ENCODE measurements at places on chromosomes 1 and 21.

GRCh38 chr1:112712701-112713128, 2.4 kb downstream of the PPM1J start:
- DNase-seq: no peak

- DNase-seq: peak; percentile 15
These were observed 63.6 kb upstream of the KIF26B start for GRCh38 chr1:245091171-245091621.

DNA sequence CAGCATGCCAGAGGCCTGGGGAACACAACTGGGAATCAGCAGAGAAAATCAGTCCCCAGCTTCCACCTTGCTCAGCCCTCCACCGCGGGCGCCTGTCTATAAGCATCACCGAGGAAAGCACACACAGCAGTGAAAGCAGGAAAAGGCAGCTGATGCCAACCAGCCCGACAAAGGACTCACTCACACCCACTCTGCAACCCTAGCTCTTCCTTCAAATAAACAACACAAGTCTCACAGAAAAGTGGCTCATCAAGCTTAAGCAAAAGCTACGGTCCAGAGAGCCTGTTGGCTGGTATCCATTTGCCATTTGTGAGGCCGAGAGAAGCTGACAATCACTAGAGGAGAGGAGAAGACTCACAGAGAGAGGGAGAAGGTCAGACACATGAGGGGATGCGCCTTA, 27.1 kb downstream of the MRAP start:
- DNase-seq: no peak

DNA sequence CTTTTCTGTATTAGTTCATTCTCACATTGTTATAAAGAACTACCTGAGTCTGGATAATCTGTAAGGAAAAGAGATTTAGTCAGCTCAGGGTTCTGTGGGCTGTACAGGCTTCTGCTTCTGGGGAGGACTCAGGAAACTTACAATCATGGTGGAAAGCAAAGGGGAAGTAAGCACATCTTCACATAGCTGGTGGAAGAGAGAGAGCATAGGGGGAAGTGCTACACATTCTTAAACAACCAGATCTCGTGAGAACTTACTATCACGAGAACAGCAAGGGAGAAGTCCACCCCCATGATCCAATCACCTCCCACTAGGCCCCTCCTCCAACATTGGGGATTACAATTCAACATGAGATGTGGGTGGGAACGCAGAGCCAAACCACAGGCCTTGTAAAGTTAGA, 37.9 kb upstream of the AHCTF1 start:
- DNase-seq: no peak

DNA sequence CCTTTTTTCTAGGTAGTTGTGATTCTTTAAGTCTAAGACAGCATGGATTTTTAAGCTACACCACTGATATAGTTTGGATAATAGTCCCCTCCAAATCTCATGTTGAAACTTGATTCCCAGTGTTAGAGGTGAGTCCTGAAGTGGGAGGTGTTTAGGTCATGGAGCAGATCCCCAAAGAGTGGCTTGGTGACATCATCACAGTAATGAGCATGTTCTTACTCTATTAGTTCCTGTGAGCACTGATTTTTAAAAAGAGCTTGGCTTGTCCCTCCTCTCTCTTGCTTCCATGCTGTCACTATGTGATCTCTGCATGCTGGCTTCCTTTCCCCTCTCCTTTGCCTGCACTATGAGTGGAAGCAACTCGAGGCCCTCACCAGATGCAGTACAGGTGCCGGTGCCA, 115.5 kb downstream of the LEPR start:
- no peak for DNase-seq
